ENCODE measurements at places on chromosomes 3 and 15.
A peak's percentile ranks its signal among the peaks of the same experiment; 100 is the strongest.

- DNase-seq, result no peak
These were observed 656.4 kb downstream of the MECOM start for GRCh38 chr3:169007145-169007544.

DNA sequence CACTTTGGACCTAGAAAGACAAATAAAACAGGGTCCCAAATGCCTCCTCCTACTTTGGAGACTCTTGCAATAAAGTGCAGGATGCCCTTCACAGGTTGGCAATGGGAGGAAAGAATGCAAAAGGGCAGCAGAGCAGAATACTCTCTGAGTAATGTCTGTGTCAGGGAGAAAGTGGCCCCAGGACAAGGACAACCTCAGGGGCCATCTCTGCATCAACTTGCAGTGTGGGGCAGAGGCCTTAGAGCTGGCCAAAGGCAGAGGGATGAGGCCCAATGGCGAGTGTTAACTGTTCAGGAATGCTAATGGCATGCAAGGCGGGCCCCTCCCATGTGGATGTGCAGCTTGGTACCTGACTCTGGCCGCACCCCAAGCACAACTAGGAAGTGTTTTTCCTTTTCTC is 8.4 kb downstream of the UPK1B start:
- no peak for DNase-seq

DNA sequence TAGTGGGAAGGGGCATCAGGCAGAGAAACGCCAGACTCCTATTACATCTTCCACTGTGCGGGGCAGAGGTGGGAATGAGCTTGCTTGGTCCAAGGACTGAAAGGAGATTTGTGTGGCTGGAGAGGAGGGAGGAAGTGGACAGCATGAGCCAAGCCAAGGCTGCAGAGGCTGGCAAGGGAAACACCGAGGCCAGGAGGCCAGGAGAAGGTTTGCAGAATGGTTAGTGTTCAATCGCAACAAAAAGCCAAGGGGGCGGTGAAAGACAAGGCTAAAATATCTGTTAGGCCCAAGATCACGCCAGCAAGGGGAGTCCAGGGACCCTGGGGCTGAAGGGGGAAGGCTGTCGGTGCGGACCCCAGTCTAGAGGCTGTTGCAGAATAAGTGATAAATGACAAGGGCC is 75.8 kb downstream of the CPN2 start:
- no peak for DNase-seq

DNA sequence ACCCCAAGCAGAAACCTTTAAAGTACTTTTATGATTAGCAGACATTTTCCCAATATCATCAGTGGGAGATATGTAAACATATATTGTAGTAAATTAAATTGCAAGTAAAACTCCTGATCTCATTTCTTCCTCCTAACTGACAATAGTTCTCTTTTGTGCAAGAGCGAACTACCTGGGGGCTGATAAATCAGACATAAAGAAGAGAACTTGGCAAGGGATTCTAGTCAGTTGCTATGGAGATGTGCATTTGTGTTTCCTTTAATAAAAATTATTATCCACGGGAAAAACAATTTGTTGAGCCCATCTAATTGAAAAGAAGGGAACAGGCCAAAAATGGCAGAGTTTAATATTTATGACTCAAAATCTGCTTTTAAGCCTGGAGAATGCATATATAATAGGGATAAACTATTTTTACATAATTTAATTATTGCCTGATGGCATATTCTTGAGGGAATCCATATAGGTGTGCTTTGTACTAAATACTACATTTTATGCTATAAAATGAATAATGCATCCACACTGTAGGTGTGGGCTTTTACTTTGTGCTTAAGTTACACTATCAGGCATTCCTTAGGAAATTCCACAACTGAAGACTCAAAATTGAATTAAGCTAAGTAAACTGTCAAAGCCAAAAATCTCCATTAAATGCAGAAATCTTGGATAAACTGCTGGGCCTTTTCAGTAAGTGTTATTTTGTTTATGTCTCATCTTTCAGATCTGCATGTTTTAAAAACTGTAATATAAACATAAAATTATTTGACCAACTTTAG is 258.1 kb downstream of the ERC2 start:
- no peak for DNase-seq

- no peak for DNase-seq
These were observed 3.7 kb upstream of the SLC6A6 start for GRCh38 chr3:14398797-14399106.

GRCh38 chr15:89068325-89068784 is 19.9 kb upstream of the ABHD2 start:
- DNase-seq, result peak; percentile 46
